Naive thymus-derived CD4-positive, alpha-beta T cell (primary cell): ENCODE measurements at places on chromosomes 7 and 10. TPM values are rescaled to one million over a fixed set of nuclear protein-coding genes. Genes with fewer than 3 reads are reported as not detected.

The PTF1A gene
- polyA plus RNA-seq, result not detected

The FZD8 gene
- polyA plus RNA-seq, result not detected

The MLXIPL gene
- polyA plus RNA-seq, result not detected

DNA sequence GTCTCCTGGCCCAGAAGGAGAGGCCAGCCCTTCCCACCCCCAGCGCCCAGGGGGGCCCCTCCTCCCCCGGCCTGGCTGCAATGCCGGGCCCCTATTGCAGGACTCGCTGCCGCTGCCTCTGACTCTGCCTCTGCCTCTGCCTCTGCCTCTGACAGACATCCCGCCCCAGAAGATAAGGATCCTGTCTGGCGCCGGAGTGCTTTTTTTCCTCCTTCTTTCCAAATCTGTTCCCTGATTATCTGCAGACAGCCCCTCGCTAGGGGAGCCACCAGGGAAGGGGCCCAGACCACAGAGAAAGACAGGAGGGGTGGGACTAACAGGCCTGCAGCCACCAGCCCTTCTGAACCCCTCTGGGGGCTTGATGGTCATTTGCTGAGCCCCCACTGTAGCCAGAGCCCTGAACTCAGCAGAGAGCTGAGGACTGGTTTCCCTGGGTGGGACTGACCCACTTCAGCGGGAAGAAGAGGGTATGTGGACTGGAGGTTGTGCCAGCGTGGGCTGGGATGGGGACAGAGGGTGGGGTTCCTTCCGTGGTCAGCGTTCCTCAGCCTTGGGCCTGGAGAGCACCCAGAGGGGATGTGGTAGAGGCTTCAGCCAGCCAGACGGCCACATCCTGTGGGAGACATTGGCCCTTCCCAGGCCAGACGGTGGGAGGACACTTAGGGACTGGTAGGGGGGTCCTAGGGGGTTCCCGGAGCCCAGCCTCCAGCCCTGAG lies 22.8 kb downstream of the UNC5B start:
- DNase-seq, result no peak

GRCh38 chr7:83271212-83272099 lies 108.8 kb upstream of the PCLO start:
- DNase-seq, result no peak

DNA sequence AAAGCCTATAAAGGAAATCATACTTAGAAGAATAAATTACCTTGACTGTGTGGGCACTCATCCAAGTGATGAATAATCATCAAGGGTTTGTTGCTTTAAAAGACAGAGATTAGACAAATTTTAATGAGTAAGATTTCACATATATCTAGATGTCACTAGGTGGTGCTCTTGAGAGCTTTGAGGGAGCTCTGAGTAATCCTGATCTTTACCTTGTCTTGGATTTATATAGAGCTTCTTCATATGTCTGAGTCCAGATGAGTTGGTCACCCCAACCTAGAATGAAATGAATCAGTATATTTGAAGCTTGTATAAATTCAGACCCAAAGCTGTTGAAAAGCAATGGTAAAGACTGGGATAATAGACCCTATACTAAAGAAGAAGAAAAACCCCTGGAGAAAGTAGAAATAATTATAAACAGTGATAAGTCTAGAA lies 3.7 kb downstream of the AGR2 start:
- DNase-seq, result no peak

DNA sequence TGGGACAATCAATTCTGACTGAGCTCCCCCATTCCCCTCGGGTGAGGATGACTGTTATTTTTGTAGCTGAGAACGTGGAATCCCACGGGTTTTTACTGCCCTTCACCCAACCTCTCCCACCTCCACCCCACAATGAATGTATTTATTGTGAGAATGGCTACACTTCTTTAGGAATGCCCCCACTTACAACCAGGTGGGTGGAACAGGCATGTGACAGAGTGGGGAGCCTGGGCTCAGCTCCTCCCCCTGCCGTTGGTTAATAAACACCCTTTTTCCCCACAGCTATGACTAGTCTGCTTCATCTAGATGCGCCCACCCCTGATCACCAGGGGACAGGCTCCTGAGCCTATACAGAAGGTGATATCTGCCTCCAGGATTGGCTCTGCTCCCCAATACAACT lies 2.0 kb downstream of the MRPL43 start:
- DNase-seq, result no peak

GRCh38 chr7:132469264-132469663 lies 107.0 kb downstream of the PLXNA4 start:
- DNase-seq, result no peak

DNA sequence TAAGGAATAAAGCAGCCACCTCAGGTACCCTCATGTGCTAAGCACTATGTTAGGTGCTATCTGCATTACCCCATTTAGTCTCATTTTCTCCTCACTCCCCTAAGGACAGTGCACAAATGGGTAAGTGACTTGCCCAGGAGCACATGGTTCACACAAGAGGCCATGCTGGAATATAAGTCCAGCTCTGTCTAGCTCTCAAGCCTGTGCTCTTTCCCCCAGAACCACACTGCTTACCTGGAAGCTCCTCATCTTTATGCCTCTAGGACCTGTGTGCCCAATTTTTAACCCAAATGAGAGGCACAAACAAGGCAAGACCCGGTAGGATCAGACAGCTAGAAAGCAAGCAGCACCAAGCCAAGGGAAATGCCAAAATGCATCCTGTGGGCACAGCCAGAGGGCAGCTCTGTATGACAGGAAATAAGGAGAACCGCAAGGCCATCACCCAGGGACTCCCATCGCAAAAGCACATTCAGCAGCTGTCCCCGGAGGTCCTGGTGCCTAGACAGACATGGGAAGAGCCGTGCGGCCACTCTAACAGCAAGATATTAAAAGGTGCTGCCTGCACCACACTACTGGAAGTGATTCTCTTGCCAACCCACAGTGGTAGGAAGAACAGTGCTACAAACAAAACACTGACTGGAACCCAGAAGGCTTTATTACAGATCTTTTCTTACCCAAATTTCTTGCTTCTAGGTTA lies 88.1 kb downstream of the GSAP start:
- no peak for DNase-seq

DNA sequence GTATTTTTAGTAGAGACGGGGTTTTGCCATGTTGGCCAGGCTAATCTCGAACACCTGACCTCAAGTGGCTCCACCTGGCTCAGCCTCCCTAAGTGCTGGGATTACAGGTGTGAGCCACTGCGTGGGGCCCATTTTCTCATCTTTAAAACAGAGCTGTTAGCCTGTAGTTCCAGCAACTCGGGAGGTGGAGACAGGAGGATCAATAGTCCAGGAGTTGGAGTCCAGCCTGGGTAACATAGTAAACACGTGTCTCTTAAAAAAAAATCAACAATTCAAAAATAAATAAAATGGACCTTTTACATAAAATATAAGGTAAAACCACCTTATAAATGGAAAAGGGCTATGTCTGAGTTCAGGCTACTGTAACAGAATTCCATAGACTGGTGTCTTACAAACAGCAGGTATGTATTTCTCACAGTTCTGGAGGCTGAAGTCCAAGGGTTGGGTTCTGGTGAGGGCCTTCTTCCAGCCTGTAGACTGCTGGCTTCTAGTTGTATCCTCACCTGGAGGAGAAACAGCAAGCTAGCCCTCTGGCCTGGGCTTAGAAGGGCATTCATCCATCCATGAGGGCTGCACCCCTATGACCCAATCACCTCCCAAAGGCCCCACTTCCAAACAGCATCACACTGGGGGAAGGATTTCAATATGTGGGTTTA lies 7.0 kb upstream of the PVRIG start:
- no peak for DNase-seq

GRCh38 chr10:111506266-111507034 lies 429.6 kb downstream of the ADRA2A start:
- DNase-seq, result no peak

GRCh38 chr7:129804111-129804889 lies 148.5 kb downstream of the UBE2H start:
- DNase-seq, result no peak

- DNase-seq, result no peak
Observed at GRCh38 chr7:51077316-51077986, 239.2 kb downstream of the COBL start.

DNA sequence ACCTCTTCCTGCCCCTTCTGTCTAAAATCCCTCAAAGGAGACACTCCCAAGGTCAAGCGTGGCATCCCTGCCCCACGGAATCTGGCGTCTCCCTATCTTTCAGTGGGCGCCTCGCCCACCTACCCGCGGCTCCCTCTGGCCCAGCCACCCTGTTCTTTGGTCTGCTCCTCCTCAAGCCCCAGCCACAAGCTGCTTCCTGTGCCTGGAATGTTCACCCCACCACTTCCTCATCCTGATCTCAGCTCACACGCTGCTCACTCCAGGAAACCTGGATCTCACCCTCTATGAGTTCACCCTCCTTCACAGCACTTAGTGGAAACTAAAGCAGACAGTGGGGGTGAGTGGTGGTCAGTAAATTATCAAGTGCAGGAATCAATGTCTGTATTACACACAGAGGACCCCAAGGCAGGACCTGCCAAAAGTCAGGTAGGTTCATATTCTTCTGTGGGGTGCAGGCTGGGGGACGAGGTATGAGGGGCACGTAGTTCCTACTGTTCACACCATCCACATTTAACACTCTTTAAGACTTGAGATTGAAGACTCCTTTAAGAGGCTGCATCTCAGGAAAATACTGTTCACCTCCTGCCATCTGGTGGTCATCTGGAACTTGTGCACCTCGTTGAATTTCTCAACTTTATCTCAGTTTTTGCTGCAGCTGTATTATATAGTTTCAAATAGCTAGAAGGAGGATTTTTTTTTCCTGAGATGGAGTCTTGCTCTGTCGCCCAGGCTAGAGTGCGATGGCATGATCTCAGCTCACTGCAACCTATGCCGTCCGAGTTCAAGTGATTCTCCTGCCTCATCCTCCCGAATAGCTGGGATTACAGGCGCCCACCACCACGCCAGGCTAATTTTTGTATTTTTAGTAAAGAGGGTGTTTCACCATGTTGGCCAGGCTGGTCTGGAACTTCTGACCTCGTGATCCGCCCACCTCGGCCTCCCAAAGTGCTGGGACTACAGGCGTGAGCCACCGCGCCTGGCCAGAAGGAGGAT lies 166.6 kb downstream of the ARHGAP21 start:
- peak; percentile 41 for DNase-seq

DNA sequence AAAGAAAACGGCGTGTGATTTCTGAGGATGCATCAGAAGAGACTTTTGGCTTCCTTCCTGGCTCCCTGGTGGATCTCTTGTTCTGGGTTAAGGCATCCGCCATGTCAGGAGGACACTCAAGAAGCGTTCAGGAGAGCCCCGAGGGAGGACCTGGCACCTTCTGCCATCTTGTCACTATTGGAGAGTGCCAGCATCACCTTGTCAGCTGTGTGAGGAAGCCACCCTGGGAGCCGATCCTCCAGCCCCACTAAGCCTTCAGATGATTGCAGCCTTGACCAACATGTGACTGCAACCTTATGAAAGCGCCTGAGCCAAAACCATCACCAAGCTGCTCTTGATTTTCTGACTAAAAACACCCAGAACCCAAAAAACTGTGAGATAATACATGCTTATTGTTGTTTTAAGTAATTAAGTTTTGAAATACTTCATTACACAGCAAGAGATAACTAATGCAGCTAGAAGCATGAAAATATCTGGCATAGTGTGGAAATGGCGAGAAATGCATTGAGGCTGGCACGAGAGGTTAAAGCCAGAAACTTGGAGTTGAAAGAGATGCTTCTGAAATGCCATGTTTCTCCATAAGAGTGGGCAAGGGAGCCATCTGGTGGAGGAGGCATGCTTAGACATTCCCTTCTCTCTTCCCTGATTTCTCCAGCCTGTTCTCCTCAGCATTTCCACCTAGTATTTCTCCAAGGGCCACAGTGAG lies 5.4 kb upstream of the ZFYVE27 start:
- peak; percentile 32 for DNase-seq

DNA sequence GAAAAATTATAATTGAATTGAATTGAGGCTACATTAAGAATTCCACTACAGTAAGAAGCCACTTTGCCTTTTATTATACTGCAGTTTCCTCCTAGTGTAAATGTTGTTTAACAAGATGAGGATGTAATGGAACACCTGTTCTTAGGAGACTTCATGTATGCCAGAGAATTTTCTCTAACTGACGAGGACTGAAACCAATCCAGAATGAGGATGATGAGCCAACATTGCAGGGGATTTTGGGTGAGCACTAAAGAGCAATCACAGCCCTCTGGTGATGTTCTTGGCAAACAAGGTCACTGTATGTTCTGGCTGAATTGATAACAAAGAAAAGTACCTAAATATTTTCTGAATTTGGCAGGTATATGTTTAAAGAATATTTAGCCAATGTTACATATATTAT lies 60.9 kb downstream of the RELN start:
- no peak for DNase-seq

- no peak for DNase-seq
Observed at GRCh38 chr10:83917537-83918506, 221.5 kb upstream of the GHITM start.

DNA sequence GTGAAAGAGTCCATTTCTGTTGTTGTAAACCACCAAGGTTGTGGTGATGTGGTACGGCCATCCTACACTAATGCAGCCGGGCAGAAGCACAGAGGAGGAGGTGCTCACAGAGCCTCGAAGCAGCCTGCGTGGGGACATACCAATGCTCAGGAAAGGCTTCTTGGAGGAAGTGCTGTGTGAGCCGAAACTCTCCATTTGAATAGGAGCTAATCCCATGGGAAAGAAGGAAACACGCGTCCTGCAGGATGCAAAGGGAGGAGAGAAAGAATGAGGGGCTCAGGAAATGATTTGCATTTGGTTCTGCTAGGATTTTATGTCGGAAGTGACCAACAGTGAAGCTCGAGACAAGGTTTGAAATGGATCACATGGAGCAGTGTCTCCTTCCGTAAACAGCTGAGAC lies 477.9 kb upstream of the ANKRD30A start:
- DNase-seq, result no peak

- no peak for DNase-seq
Observed at GRCh38 chr7:156560075-156560474, 80.5 kb upstream of the RNF32 start.

- DNase-seq, result no peak
Observed at GRCh38 chr7:72152161-72153131, 259.7 kb downstream of the CALN1 start.
